Activated CD4-positive, alpha-beta memory T cell treated with anti-CD3 and anti-CD28 coated beads for 36 hours (primary cell): ENCODE measurements at places on chromosomes 13 and 19. TPM values are rescaled to one million over a fixed set of nuclear protein-coding genes. Genes with fewer than 3 reads are reported as not detected.

GRCh38 chr19:50717026-50717723 is 2.4 kb downstream of the SHANK1 start:
- H3K4me1 ChIP-seq = no peaks in the 10 kb centered on the region
- DNase-seq = no peak
- no peak overlapping the region for H3K27ac ChIP-seq

- peaks cover 41% of the 10 kb centered on the region for H3K4me1 ChIP-seq
- H3K27me3 ChIP-seq = peaks cover 46% of the 10 kb centered on the region
- H3K36me3 ChIP-seq = no peaks in the 10 kb centered on the region
- H3K27ac ChIP-seq = no peak overlapping the region
- peak; percentile 46 for DNase-seq
Observed at GRCh38 chr19:7674010-7675005, 2.6 kb upstream of the MCEMP1 start.

MAST1 gene
- 1.7 TPM for total RNA-seq

UQCRFS1 gene
- 43.9 TPM for total RNA-seq

SBSN gene
- total RNA-seq = 0.10 TPM
